ENCODE measurements at places on chromosomes 12 and 14.

DNA sequence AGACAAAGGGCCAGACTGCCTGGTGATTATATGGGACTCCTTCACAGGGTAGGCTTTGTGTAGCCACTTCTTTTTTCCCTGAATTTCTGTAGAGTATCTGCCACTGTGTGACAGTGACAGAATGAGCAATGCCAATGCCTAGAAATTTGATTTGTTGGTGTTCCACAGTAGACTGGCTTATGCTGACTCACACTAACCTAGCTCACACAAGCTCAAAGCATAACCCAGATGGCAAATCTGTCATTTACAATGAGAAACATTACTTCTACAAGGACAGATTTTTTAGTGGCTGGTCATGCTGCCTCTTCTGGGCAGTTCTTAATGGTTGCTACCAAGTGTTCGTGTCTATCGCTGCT lies 15.9 kb downstream of the CFAP251 start:
- no peak for DNase-seq

- DNase-seq: no peak
Observed at GRCh38 chr14:101235335-101236103, 325.8 kb upstream of the DIO3 start.

- DNase-seq: peak; percentile 9
Observed at GRCh38 chr12:65742018-65743010, 82.0 kb upstream of the HMGA2 start.

- DNase-seq: peak; percentile 32
Observed at GRCh38 chr14:76053572-76054355, 68.2 kb downstream of the IFT43 start.

DNA sequence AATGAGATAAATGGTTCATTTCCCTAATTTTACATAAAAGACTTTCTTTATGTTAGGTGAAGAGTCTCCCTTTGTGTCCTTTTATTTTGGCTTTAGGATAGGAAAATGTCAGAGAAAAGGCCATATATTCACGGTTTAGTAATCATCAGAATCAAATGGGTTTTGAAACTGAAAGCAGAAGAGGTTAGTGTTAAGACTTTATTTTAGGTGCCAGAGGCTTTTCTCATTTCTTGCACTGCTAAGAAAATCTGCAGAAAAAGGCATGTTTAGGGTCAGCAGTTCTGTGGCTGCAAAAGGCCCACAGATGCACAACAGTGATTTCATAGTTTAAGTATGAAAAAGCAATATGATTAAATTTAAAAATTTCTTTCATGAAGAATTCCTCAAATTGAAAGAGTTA lies 80.4 kb upstream of the SINHCAF start:
- DNase-seq: no peak

DNA sequence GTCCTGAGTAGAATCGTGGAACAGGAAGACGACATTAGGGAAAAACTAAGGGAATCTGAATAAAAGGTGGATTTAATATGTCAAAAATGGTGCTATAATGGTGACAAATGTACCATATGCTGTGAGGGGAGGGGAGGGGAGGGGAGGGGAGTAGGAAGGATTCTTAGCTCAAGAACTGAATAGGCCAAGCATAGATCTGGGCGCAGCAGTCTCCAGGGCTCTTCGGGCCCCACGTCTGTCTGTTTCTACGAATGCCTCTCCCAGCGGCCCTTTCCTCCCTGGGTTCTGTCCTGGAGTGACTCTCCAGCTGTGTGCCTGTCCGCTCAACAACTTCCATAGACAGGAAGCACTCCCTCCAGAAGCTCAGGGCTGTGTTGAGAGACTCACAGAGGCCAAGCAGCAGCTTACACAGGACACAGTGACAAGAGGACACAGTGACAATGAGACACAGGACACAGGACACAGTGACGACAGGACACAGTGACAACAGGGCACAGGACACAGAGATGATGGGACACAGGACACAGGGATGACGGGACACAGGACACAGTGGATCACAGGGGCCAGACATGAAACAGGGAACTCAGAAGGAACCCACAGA lies 42.4 kb upstream of the PPP2R5C start:
- no peak for DNase-seq

DNA sequence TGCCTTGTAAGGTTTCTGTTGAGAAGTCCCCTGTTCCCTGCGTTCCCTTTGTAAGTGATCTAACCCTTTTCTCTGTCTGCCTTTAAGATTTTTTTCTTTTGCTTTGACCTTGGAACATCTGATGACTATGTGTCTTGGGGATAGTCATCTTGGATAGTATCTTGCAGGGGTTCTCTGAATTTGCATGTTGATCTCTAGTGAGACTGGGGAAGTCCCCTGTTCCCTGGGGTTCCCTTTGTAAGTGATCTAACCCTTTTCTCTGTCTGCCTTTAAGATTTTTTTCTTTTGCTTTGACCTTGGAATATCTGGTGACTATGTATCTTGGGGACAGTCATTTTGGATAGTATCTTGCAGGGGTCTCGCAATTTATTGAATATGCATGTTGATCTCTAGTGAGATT lies 38.2 kb upstream of the TMX1 start:
- DNase-seq: no peak

DNA sequence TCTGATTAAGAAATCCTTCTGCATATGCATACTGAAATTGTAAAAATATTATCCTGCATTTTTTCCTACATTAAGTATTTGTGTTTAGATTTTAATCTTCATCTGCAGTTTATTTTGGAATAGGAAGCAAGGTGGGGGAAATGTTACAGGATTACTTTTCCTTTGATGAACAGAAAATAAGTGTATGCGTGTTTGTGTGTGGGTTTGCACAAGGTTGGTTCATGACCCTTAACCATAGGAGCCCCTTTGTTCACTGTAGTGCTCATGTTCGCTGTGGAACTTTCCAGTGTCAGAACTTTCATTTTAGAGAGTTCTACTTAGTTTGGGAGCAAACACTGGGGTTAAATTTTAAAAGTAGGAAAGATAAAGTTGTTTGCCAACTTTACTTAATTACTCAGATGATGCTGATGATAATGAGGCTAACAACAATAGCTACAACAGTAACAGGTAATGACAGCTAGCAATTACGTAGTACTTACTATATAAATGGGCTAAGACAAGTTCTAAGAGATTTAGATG lies 6.4 kb upstream of the A2M start:
- DNase-seq: no peak

GRCh38 chr12:131372171-131372475 lies 338.8 kb upstream of the SFSWAP start:
- DNase-seq: no peak

- no peak for DNase-seq
Observed at GRCh38 chr12:11729008-11729407, 79.5 kb downstream of the ETV6 start.

- DNase-seq: no peak
Observed at GRCh38 chr12:127262615-127263014, 1004.4 kb upstream of the TMEM132C start.
